ENCODE measurements at places on chromosomes 7 and 10.

GRCh38 chr10:35940141-35941041, 298.3 kb upstream of the FZD8 start:
- no peak for DNase-seq

GRCh38 chr10:91582153-91582554, 50.7 kb downstream of the PPP1R3C start:
- DNase-seq, result no peak

- DNase-seq, result no peak
These were observed 69.1 kb downstream of the SCRN1 start for GRCh38 chr7:29920491-29920890.

GRCh38 chr10:73941300-73941699, 30.4 kb downstream of the PLAU start:
- DNase-seq, result no peak

GRCh38 chr7:138835087-138835486, 37.1 kb upstream of the ATP6V0A4 start:
- no peak for DNase-seq

DNA sequence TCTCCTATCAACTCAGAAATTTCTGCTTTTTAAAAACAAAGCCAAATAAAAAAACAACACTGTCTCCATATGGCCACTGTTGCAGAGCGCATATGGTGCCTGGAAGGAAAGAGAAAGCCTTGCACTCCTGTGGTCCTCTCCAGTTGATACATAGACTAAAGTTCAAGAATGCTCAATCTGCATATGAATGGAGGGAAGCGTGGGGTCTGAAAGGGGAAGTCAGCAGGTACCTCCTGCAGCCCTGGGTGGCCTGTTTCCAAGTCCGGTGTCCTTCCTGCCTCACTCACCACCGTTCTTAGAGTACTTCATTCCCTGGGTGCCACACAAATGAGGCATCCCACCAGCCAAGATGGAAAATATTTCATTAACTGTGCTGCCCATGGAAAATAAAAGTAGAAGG, 138.3 kb upstream of the PALS2 start:
- no peak for DNase-seq

DNA sequence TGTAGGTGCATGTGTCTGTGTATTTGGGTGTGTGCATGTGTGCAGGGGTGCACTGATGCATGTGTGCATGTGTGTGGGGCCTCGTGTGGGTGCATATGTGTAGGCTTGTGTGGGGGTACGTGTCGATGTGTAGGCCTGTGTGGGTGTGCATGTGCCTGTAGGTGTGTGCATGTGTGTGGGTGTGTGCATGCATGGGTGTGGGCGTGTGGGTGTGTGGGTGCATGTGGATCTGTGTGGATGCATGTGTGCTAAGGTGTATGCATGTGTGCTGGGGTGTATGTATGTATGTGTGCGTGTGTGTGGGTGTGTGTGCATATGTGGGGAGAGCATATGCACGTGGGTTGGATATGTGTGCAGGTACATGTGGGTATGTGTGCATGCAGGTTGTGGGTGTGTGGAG, 73.2 kb downstream of the NKX6-2 start:
- no peak for DNase-seq

DNA sequence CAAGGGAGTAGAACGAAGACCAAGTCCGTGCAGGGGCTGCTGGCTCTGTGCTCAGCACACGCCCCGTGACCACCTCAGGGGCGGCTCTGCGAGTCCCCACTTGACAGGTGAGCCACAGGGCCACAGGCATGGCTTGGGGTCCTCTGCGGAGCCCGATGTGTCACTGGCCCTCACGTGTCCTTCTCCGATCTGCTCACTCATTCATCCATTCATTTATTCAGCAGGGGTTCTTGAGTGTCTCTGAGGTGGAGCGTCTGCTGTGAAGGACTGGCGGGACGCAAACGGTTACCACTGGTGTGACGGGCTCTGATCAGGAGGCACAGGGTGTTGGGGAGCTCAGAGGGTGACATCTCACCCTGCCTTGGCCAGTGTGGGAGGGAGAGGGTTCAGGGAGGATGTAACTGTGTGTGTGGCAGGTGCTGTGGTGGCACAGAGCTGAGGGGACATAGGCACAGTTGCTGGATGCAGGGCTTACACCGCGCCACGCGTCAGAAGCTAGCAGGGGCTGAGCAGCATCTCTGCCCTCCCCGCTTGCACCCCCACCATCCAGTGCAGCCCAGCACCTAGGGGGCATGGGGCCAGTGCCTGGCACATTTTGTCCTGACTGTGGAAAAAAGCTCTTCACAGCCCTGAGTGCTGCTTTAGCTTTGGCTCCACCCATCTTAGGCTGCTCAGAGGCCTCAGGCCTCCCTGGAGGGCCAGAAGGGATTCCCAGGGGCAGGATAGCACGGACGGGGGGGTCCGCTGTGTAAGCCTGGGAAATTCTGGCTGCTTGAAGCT, 116.8 kb downstream of the LHPP start:
- DNase-seq, result no peak

- DNase-seq, result no peak
These were observed 45.0 kb upstream of the PPP1R3C start for GRCh38 chr10:91677911-91678310.

- DNase-seq, result no peak
These were observed 10.9 kb downstream of the PWWP2B start for GRCh38 chr10:132407846-132408278.

- DNase-seq, result no peak
These were observed 184.1 kb downstream of the NOC3L start for GRCh38 chr10:94178475-94179253.

DNA sequence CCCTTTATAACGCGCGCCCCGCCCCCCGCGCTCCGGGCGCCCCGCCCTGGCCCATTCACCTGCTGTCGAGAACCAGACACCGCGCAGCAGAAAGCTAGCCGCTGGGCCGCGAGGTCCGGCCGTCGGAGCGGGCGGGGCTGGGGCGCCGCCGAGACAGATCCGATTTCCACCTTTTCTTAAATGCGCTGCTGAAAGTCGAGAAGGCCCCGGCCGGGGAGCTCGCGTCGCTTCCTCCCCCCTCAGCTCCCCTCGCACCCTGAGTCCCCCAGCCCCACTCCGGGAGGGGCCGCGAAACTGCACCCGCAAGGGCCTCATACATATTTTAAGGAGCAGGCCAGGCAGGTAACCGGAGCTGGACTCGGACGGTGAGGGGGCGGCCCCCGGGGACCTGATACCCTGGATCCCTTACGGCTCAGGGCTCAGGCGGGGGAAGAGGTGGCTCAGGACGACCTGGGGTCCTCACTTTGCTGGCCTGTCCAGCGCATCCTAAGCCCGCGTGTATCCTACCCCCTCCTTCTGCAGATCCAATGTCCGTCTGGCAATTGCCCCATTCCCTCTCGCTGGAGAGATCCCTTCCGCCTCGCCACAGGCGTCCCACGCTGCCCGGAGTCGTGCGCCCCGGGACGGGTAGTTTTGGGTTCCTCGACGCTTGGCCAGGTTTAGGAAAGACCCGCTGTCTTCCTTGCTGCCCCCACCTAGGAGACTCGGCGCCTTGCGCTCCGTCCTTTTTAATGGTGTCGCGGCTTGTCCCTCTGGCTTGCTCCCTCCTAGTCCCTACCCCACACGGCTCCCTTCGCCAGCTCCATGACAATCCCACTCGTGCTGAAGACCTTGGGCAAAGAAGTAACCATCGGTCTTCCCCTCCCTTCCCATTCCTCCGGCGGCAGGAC, 170.6 kb downstream of the UBE2H start:
- DNase-seq, result no peak

DNA sequence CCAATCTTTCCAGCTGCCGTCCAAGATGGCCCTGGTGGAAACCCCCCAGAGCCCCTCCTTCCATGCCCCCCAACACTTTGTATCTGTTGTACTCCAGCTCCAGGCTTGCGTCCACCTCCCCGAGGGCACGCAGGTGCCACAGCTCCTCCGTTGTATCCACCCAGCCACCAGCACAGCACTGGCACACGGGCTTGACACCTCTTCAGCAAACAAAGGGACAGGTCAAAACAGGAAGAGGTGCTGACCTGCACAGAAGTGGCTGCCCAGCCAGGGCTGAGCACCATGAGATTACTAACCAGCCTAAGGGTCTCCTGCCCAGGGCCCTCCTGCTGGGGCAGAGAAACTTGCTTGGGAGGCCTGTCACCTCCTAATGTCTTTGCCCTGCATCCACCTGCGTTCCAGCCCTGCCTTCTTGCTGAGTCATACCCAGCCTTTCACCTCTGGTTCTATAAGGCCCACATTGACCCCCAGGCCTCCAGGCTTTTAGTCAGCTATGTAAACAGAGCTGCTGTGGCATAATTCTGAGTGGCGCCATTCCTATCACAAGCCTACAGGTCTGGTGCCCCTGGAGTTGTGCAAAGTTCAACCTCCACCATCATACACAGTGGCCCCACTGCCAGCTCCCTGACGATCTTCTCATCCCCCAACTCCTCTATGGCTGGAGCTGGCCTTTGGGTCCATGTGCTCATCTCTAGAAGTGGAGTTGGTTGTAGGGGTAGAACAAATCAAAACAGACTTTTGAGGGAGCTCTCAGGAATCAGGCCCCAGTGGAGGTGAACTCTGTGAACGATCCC, 20.9 kb downstream of the SLC29A3 start:
- DNase-seq, result no peak

DNA sequence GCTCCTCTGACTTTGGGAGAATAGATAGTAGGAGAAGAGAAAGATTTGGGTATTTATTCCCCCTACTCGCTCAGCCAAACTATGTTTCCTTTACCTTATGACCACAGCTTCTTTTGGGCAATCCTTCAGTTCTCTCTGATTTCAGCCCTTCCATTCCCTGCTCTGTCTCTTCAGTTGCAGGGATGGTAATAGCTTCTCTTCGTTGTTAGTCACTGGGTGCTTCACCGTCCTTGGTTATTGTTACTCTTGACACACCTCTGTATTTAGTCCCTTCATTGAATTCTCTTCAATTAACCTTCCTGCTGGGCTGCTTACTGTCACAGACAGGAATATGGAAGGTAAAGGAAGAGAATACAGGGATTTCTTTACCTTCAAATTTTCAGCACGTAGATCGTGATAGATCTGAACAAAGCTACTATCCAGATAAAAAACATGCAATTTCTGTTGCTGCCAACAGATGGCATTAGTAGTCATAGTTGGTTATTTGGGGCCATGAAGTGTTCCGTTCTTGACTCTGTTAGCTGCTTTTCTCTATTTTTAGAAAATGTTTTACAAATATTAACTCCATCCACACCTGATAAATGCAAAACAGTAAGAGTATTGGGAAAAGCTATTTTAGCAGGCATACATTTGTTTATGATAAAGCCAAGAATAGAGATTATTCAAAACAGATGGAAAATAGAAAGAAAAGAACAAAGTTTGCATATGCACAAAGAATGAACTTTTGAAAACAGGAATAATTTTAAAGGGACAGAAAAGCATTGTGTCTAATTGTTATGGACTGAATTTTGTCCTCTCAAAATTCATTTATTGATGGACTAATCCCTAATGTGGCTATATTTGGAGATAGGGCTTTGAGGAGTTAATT, 14.0 kb upstream of the PTTG1IP2 start:
- peak; percentile 15 for DNase-seq

DNA sequence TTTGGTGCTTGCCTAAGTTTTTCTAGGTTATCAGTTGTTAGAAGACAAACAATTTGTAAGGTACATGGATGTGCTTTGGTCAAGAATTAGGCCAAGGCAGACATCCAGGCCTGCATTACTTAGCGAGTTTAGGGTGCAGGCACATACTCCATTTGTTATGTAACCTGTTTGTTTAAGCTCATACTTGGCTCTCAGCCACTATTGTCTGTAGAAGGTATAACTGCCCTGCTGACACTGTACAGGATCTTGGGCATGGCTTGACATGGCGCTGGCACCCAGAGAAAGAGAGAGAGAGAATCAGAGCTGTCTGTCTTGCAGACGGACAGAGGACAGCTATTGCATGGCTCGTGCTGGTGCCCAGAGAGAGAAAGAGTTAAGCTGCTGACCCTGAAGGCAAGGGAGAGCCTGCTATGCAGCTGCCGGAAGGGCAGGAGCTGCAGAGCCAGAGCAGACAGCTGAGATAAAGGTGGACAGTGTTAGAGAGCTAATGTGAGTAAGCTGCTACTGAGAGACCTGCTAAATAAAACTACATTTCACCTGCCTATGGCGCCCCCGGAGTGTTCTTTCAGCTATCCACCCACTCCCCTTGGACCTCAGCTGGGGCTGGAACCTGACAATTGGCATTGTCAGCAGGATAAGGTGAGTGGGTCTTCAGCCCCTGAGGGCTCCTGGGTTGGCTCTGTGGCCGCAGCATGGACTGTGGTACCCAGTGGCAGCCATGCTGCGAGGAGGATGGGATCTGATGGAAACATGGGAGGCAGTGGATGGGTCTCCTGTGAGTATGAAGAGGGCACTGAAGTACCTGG, 120.9 kb upstream of the TMEM106B start:
- DNase-seq, result no peak

GRCh38 chr7:2146676-2147472, 85.9 kb downstream of the MAD1L1 start:
- DNase-seq, result no peak

DNA sequence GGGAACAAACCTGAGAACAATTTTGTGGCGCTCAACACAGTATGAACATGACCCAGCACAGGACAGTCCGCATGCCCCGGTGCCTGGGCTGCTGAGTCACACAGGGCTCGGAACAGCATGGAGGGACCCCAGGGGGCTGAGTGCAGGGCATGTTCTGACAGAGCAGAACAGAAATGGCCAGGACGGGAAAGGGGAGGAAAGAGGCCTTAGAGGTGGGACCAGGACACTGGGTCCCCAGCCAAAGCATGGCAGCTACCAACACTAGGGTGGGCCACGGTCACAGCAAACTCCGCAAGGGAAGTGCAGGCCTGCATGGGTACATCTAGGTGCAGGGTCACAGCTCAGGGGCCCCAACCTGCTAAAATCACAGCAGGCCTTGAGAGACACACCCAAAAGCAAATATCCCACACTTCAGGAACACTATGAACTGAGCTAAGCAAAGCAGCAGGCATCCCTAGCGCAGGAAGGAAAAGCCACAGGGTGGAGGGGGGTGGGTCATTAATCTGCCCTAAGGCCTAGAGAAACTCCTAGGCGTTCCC, 5.6 kb downstream of the IMPDH1 start:
- DNase-seq, result no peak

DNA sequence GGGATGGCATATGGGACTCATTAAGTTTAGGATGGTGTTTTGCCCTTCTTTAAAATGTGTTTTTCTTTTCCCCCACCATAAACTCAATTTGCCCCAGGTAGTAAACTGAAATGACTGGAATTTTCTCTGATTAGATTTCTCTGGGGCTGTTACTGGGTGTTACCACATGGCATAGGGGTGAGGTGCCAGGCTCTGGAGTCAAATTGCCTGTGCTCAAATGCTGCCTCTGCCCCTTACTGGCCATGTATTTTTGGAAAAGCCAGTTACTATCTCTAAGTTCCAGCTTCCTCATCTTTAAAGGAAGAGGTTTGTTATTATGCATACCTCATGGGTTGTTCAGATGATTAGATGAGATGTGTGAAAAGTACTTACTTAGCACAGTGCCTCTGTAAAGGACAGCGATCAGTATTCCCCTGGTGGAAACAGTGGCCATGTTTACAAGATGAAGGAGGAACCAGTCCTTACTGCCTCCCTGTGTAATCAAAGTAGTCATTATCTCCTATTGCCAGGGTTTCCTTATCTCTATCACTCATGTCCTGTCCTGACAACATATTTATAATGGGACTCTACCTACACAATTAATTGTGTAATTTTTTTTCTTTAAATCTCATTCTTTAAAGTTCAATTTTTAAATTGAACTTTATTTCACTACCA, 352.0 kb downstream of the KCNMA1 start:
- no peak for DNase-seq

GRCh38 chr10:13092291-13093102, 7.5 kb upstream of the OPTN start:
- DNase-seq, result no peak

- DNase-seq, result no peak
These were observed 36.3 kb downstream of the SLC25A13 start for GRCh38 chr7:96285579-96285978.

Data from left renal pelvis (tissue), 4 donors.